ENCODE measurements at places on chromosomes 11 and 22. TPM values are rescaled to one million over a fixed set of nuclear protein-coding genes. Genes with fewer than 3 reads are reported as not detected.

- peak; percentile 0 for DNase-seq
Measured at GRCh38 chr22:34055525-34056200, 135.4 kb upstream of the LARGE1 start.

- DNase-seq, result peak; percentile 91
Measured at GRCh38 chr11:15123849-15124248, 9.1 kb downstream of the INSC start.

DNA sequence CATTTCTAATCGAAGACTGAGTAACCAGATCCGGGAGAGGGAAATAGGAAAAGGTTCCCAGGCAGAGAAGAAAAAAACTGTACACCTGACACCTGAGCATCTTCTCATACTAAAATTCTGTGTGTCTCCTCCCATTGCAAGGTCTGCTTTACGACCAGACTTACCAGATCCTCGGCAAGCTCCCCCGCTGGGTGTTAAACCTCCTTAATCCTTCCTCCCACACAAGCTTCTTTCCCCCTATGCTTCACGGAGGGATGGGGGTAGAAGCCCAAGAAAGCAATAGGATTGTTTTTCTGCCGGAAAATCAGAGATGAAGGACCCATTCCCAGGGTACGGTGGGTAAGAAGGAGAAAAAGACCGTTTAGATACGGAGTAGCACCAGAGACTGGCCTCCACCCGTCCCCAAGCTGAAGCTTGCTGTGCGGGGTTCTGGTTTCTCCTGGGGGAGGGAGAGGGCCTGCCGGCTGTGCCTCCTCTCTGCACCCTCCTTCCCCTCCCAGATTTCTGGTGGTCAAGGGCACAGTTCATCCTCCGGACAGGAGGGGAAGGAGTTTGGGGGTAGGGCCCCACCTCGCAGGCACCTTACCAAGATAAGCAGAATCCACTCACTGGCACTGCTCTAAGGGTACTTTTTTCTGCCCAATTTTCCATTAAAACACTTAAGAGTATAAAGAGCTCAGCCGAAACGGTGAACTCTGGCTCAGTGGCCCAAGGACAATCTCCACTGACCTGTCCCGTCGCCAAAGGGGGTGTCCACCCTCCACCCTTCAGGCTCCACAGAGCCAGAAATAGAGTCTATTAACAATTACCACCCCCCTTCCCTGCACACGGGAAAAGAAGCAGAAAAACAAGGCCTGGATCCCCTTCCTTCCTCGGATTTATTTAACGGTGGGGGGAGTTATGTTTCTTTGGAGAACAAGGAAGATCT lies 1.2 kb downstream of the TOB2 start:
- peak; percentile 11 for DNase-seq

GRCh38 chr11:21177379-21177778 lies 508.0 kb downstream of the NELL1 start:
- DNase-seq, result no peak

DNA sequence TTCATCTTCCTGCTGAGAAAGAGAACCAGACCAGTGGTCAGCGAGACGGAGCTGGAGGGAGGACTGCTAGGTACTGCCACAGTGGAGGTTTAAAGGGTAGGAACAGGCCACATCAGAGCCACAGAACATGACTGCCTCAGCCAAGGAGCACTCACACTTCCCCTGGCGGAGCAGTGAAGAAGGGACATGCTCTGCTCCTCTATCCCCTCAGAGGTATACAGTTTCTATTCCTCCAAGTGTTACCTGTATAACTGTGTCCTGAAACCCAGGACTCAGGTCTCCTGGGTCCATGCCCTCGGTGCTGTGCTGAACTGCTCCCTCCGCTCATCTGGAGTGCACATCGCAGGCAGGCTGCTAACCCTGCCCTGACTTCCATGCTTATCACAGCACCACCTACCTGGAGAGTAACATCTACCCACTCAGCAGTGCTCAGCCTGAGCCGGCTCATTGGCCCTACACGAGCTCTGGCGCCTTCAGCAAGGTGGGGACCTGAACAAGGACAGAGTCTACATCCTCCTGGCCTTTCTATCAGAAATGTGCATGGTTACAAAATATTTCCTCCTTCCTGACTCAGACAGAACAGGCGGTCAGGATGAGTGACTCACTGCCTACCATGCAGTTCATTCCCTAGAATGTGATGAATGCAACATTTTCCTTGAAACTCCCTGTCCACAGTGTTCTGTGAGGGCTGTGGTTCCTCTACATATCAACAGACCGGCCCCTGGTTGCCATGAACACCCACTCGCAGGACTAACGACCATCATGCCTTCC lies 52.9 kb downstream of the C11orf58 start:
- peak; percentile 96 for DNase-seq

DNA sequence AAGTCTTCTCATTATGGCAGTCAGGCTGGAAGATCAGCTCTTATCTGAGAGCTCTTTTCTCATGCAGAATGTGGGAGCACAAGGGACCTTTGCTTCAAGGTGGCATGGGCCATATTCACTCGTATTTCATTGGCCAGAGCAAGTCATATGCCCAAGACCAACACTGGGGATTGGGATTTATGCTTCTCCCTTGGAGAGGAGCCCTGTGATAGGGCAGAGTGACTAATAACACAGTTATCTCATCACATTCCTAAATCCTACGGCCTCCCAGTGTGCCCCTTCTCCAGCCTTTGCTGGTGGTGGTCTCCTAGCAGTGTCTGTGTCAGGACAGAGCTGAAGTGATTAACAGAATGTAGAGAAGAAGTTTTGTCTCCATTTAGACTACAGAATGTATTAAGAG lies 48.6 kb downstream of the SYT9 start:
- no peak for DNase-seq

- DNase-seq, result no peak
Measured at GRCh38 chr11:68775951-68776388, 24.6 kb upstream of the TESMIN start.

DNA sequence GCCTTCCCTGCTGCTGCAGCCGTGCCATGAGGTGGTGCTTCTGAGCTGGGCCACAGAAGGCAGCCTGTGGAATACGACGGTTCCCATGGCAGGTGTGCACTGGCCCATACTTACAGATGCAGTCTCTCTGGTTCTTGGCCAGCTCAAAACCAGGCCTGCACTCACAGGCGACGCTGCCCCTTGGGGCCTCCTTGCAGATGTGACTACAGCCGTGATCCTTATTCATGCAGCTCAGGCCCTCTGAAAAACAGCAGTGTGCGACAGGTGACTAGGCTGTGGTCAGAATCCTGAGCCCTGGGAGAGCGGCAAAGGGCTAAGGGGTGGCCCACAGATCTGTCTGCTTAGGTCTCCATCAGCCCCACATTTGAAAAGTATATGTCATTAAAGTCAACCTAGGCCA lies 22.1 kb downstream of the SCUBE2 start:
- DNase-seq, result no peak

DNA sequence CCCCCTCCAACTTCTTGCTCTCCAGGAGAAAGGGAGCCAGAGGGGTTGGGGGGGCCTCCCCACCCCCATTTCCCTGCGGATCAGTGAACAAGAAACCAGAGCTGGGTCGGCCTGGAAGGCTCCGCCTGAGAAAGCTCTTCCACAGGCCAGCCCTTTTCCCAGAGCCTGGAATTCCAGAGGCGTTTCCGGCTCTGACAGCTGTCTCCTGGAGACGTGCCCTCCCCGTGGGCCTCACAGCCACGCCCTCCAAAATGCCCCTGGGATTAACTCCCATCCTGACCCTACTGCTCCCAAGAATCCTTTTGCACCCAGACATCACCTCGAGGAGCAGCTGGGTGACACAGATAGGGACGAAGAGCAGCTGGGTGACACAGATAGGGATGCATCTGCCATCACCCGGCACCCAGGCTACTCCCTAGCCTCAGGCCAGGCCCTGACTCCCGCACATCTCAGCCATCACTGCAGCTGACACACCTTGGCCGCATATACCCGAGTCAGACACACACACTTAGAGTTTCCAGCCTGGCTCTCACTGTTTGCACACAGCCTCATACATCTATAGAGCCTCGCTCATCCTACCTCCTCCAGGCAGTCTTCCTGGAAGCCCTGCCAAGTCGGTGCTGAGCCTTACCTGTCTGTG lies 7.6 kb upstream of the CDC42EP1 start:
- DNase-seq, result peak; percentile 82

GRCh38 chr11:17206463-17206862 lies 1.3 kb downstream of the PIK3C2A start:
- no peak for DNase-seq

DNA sequence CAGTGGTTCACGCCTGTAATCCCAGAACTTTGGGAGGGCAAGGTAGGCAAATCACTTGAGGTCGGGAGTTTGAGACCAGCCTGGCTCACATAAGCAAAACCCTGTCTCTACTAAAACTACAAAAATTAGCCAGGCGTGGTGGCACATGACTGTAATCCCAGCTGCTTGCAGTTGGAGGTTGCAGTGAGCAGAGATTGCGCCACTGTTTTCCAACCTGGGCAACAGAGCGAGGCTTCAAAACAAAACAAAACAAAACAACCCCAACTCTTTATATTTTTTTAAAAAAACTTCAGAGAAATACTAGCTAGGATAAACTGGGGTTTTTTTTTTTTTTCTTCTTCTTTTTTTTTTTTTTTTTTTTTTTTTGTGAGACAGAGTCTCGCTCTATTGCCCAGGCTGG lies 31.8 kb upstream of the RAPSN start:
- no peak for DNase-seq

GRCh38 chr22:31022516-31022915 lies 53.5 kb downstream of the TUG1 start:
- no peak for DNase-seq

- no peak for DNase-seq
Measured at GRCh38 chr11:1733009-1733715, 17.2 kb downstream of the IFITM10 start.

DNA sequence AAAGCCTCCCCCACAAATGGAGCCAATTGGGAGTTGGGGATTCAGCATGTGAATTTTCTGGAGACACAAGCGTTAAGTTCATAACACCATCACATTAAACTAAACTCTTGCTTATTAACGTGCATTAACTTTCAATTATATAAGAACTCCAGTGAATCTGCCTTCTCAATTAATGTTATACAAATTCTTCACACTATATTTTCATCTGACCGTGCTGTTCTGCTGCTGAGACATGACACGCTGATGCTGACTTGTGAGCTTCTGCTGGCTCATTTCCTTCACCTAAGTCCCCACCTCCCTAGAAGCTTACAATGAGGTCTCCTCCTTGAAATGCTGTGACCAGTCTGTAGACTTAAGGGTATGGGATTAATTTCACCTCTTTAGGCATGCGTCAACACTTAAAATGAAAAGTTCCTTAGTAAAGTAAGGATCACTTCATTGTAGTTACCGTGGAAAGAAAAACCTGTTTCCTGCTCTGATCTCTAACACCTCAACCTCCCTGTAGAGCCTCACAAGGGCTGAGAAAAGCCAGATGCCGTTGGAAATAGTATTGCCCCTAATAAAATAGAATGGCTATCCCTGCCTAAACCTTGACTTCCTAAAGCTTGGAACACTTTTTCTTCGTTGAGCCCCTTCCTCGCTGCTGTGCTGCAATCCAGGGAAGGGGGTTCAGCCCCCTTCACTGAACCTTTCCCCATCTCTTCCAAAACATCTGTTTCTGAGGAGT lies 2.2 kb downstream of the HBG2 start:
- DNase-seq, result no peak

GRCh38 chr11:132032555-132032954 lies 662.1 kb downstream of the NTM start:
- DNase-seq, result peak; percentile 51

DNA sequence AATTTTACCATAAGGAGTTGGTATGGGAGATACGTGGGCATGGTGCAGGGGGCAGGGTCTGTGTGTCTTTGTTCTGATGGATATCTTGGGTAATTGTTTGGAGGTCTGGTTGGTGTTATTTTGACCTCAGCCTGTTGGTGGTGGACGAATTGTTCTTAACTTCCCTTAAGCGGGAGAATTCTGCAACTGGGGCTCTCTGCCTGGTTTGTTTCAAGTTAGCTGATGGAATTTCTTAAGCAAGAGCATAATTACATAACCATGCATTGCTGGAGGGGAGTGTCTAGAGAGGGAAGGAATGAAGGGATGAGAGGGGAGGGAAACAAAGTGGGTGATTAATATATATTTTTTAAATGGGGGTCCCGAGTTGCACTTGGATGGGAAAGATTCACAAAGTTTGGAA lies 908.5 kb upstream of the RAG2 start:
- no peak for DNase-seq

DNA sequence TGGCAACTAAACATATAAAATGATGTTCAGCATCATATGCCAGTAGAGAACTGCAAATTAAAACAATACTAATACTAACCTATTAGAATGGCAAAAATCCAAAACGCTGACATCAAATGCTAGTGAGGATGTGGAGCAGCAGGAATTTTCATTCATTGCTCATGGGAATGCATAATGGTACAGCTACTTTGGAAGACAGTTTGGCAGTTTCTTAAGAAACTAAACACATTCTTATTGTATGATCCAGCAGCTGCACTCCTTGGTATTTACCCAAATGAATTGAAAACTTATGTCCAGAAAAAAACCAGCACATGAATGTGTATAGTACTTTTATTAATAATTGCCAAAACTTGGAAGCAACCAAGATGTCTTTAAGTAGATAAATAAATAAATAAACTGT lies 258.0 kb downstream of the TENM4 start:
- no peak for DNase-seq

- no peak for DNase-seq
Measured at GRCh38 chr11:124893781-124894401, 3.8 kb downstream of the ROBO4 start.

DNA sequence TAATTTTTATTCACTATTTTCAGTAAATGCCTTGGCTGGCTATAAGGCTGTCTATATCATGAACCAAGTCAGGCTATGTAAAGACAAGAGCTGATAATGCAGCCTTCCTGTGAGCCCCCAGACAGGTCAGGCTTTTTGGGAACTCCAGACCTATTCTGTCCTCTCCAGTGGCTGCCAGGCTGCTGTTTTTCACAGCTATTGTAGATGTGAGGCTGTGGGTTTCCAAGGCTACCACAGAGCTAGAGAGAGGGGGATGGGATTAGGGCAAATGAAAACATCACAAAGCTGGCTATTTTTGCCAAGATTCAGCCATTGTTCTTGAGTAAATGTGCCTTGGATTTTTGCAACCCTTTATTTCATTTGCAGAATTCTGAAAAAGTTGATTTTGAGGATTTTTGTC lies 55.7 kb upstream of the SORL1-AS1 start:
- DNase-seq, result no peak

DNA sequence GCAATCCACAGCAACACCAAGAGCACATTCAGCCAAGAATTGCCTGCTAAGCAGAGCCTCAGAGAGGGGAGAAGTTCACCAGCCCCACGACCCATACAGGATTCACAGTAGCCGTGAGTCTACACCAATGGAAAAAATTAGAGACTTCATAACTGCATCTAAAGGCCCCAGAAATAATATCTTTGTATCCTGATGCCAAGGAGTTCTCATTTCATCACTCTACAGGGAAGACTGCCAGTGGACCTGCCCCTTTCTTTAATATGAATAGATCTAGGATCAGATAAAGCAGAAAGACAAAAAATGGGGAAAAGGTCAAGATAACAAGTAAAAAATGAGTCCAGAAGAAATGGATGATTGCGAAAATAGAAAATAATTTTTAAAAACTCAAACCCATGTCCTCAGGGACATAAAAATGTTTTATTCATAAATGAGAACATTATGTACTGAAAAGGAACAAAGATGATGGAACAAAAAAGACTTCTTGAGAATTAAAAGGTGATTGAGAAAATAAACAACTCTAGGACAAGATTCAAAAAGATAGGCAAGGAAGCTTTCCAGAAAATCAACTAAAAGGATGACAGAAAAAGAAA lies 9.5 kb downstream of the APOL3 start:
- no peak for DNase-seq

GRCh38 chr11:71977743-71978418 lies 20.8 kb upstream of the IL18BP start:
- peak; percentile 53 for DNase-seq

Gene TYR
- total RNA-seq, result not detected

Gene SERPIND1
- 0.17 TPM for total RNA-seq

Gene RIC3
- total RNA-seq, result not detected

Gene SSH3
- 19.0 TPM for total RNA-seq

Gene RIMBP3C
- 1.4 TPM for total RNA-seq

All from LHCN-M2 (cell line).